Dermis microvascular lymphatic vessel endothelial cell (primary cell): ENCODE measurements at places on chromosomes 1 and 21. TPM values are rescaled to one million over a fixed set of nuclear protein-coding genes. Genes with fewer than 3 reads are reported as not detected.

DNA sequence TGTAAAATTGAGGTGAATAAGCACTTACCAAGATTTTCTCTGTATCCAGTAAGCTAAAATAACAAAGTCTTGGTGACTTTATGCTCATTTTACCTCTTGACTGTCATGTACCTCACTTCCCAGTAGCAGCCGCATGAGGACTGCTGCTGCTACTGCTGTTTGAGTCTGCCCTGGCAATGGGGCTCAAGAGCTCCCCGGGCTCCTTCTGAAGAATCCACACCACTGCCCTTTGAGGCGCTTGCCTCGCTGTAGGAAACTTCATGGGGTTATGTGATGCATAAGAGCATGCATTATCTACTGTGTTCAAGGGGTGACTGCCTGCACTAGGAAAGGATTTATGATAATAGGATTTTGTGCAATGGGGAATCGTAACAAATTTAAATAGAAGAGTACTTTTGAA lies 113.5 kb downstream of the NTNG1 start:
- DNase-seq: no peak

DNA sequence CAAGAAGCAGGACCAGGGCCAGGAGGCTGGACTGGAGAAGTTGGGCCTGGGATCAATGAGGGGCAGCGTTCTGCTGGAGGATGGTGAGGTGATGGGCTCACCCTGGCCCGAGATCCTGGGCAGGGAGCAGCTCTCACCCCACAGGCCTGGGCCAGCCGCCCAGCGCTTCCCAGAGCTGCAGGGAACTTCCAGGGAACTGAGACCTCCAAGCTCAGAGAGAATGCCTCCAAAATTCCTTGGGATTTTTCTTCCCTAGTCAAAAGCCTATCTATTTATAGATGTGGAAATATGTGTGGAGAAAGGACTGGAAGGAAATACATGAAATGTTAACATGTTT lies 121.2 kb downstream of the SPSB1 start:
- no peak for DNase-seq

Gene ZNF648
- total RNA-seq: not detected in 2 replicates

DNA sequence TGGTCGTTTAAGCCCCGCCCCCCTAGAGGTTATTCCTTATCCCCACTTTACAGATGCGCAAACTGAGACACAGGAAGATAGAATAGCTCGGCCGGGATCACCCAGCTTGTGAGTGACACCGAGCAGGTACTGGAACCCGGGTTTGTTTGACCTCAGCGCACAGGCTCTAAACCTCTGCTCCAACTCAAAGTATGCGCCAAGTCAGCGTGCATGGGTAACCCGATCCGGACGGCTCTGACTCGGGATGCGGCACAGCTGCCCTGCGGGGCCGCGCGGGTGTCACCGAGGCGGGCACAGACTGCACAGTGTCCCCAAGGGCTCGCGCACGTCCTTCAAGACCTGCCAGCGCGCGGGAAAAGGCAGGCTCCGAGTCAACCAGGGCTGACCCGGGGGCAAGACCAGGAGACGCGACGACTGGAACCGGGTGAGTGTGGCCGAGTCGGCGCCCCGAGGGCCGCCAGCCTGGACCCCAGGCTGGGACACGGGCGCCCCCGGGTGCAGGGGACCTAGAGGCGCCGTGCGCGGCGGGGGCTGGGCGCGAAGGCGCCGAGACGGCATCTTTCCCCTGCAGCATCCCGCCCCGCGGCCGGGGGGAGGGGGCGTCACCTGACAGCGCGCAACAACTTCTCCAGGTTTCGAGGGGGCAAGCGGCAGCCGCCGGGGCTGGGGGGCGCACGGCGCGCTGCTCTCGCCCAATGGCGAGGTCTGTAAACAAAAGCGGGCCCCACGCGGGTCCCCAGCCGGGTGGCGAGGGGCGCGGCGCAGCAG lies 101.9 kb upstream of the SOD1 start:
- no peak for DNase-seq

Gene KPNA6
- 27.1 and 30.3 TPM in 2 replicates for total RNA-seq

Gene IFNLR1
- under 0.01 TPM in 1 of 2 replicates, not detected in the other for total RNA-seq

DNA sequence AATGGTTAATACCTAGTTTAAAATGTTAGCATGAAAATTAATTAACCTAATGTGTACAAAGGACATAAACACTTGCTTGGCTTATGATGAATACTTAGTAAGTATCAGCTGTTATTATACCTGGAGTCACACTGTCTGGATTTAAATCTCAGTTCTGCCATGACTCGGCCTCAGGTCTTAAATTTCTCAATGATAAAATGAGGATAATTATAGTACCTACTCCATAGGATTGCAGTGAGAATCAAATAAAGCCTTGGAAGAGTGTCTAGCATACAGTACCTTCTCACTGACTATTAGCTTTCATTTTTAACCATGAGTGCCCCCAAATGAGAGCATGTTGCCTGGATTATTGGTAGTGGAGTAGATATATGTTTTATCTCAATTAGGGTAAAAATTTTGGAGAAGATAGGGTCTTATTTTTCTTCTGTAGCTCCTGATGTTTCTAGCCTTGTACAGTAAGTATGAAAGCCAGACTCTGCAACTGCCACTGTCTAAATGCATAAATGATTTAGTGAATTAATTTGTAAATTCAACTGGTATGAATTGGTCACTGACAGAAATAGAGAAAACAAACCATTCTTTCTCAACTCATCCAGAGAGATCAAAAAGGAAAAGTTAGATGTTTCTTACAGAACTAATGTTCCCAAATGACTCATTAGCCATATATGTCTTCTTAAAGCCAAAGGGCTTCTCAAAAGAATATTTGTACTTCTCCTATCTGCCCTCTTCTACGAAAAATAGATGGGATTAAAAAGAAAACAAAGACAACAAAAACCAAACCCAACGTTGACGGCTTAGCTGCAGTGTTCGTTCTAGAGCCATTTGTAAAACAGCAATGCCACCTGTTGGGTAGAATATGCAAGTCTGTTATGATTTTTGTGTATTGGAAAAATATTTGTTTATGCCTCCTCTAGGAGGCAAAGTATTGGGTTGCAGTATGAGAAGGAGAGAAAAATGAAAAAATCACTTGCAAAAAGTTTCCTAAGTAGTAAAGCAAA lies 53.8 kb upstream of the MROH9 start:
- DNase-seq: peak; percentile 30

Gene OR10J1
- total RNA-seq: not detected in 2 replicates

DNA sequence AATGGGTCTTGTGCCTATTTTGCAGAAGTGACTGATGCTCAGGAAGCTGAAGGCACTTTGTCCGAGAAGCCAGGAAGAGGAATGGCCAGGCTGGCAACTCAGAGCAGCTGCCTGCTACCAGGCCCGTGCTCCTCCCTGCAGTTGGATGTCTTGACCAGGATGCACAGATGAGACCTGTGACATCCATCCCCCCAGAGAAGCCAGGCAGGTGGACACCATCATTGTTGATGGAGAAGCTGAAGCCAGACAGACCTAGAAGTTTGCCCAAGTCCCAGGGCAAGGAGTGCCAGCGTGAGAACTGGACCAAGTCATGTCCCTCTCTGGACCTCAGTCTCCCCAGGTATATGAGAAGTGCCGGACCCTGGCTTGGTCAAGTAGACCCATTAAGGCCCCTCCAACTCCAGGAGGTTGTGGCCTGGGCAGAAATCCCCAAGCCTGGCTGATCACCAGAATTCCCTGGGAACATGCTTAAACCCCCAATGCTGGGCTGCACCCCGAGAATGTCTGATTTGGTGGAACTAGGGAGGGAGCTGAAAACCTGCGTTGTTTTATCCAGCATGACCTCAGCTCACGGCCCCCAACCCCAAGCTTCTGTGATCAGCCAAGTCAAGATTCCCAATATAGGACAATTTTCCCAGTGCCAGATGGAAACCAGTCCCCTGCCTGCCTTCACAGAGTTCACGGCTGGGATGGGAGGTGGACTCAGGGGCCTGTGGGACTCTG lies 82.4 kb downstream of the CAMK2N1 start:
- DNase-seq: no peak

DNA sequence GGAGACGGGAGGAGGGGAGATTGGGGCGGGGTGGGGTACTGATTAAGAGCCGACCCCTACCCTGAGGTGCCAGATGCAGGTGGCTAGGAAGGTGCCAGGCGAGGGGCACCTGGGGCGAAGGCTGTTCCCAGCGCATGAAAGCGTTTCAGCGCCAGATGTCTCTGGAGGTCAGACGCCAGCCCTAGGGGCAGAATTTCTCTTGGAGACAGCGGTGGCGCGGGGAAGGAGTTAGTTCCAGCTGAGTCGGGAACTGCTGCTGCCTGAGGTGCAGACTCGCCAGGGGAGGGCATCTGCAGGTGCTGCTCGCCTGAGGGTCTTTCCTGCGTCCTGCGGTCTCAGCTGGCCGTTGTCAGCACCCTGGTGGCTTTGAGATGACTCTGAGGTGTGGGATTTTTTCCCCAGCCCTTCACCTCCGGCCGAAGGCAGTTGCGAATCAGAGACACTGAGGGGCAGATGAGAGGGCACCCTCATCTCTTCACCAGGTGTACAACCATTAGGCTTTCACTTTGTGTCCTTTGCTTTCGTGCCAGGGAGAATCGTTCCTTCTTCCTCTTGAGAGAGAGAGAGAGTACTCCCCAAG lies 539 bp downstream of the CGN start:
- DNase-seq: peak; percentile 20

GRCh38 chr21:38609580-38609979 lies 111.3 kb upstream of the ERG start:
- DNase-seq: no peak

DNA sequence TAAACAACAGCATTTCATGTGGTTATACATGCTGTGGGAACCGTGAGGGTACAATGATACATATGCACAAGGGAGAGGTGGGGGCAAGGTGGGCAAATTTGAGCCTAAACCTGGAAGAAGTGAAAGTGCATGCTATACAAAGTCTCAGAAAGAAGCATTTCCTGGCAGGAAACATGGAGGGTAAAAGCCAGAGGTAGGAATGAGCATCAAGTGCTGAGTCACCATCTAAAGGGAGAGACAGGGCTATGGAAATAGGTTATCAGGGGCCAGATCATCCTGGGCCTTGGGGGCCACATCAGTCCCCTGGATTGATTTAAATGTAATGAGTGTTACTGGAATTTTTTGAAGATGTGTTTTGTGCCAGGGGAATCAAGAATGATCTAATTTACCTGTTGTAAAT lies 60.1 kb upstream of the DAB1 start:
- DNase-seq: no peak
